ENCODE measurements at places on chromosomes 3 and 15.
A peak's percentile ranks its signal among the peaks of the same experiment; 100 is the strongest.

- DNase-seq, result no peak
These were observed 8.4 kb downstream of the ARL6 start for GRCh38 chr3:97772926-97773325.

- no peak for DNase-seq
These were observed 49.8 kb downstream of the KBTBD12 start for GRCh38 chr3:127964816-127965215.

DNA sequence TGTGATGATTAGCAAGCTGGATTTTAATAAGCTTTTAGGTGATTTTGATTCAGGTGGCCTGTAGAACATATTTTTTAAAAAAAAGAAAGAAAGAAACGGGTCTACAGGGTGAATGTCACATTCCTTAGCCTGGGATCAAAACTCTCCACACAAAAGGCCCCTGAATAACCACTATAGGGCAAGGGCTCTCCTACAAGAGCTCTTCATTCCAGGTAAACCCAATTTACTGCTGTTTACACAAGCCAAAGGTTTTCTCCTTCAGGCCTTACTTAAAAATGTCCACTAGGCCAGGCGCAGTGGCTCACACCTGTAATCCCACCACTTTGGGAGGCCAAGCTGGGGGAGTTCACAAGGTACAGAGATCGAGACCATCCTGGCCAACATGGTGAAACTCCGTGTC lies 8.3 kb downstream of the MSL2 start:
- DNase-seq, result no peak

DNA sequence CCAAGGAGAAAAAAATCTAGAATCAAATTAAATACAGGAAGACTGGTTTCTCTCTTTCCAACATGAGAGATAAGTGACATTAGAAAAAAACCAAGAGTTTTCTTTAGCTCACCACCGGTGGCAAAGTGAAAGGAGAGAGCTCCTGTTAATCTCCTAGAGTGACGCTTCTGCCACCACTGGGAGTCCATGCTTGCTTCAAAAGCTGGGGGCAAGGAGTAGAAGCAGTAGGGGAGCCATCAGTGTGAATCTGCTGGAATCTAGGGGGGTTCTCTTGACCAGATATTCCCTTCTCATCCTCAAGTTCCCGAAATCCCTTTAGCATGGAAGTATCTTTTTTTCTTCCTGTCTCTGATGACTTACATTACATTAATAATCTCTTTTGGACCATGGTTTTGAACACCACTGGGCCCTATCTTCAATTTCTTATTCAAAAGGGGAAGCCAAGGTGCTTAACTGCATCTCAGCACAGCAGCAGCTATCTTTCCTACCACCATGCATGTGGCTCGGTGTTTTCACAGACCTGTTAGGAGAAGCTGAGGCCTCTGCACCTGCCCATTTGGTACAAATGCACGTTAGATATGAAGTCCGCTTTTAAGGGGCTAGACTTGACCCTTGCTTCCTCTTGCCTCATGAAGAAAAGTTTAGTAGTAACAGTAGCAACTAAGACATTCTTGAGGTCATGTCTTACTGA lies 6.6 kb upstream of the ICE2 start:
- no peak for DNase-seq

DNA sequence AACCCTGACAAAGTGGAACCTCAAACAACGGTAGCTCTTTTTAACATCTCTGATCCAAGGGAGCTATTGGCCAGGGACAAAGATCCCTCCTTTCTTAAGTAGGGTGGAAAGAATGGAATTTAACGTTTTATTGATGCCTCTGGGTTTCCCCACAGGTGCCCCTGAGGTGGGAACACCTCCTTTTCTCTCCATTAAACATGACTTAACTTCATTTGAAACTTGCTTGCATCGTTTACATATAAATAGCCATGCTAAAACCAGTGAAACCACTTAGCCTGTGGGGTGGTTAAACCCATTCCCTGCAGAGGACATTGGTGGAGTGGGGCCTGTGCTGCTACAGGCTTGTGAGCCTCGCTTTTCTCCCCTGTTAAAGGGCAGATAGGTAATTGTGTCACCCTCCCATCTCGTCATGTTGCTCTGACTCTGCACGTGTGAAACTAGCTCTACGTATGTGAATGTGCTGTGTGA lies 9.7 kb downstream of the CGNL1 start:
- DNase-seq, result no peak

- no peak for DNase-seq
These were observed 24.1 kb downstream of the POPDC2 start for GRCh38 chr3:119636249-119636648.

DNA sequence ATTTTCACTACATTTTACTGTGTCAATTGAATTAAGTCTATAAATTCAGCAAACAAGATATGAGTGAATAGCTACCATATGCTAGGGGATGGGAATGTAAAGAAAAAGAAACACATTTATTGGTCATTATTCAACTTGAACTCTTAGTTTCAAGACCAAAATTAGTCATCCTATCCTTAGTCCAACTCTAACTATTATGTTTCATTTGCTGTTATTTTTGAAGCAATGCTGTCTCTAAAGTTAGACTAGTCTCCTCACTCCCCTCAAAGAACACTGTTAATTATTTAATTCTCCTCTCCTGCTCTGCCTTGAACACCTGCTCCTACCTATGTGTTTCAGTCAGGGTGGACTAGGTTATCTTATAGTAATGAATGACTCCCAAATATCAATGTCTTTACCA lies 920.9 kb downstream of the TUSC7 start:
- no peak for DNase-seq

- DNase-seq, result no peak
These were observed 189.2 kb downstream of the ECT2 start for GRCh38 chr3:172939651-172940293.

DNA sequence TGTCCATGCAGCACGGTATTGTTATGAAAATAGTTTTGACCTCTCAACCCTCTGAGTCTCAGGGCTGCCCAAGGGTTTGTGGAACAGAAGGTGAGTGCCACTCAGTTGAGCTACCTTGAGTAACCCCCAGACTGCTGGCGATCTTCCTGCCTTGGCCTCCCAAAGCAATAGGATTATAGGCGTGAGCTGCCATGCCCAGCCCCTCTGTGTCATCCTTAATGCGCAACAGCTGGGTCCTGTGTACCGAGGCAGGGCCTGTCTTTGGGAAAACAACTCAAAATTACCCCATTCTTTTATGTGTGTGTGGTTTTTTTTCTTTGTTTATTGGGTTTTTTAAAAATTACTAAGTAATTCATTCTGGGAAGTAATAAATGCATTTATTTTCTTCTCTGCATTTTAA lies 78.3 kb upstream of the TPM1 start:
- DNase-seq, result no peak

GRCh38 chr3:166444756-166445155 lies 607.5 kb upstream of the BCHE start:
- no peak for DNase-seq

DNA sequence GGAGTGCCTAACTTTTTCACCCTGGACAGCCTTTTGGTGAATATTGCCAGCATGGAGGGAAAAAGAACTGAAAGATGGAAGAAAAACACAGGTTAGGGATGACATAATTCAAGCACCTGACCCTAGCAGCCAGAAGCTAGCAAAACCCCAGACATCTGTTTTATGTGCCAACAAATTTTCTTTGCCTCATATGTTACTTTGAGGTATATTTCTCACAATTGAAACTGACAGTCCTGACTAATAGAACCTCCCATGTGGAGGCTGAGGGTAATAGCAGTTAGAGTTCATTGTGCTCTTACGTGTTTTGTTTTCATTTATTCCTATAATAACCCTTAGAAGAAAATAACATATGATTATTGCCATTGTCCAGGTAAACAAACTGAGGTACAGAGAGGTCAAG lies 71.5 kb upstream of the SLC25A26 start:
- DNase-seq, result no peak

GRCh38 chr15:40328751-40329150 lies 5.3 kb downstream of the INAFM2 start:
- DNase-seq, result no peak

DNA sequence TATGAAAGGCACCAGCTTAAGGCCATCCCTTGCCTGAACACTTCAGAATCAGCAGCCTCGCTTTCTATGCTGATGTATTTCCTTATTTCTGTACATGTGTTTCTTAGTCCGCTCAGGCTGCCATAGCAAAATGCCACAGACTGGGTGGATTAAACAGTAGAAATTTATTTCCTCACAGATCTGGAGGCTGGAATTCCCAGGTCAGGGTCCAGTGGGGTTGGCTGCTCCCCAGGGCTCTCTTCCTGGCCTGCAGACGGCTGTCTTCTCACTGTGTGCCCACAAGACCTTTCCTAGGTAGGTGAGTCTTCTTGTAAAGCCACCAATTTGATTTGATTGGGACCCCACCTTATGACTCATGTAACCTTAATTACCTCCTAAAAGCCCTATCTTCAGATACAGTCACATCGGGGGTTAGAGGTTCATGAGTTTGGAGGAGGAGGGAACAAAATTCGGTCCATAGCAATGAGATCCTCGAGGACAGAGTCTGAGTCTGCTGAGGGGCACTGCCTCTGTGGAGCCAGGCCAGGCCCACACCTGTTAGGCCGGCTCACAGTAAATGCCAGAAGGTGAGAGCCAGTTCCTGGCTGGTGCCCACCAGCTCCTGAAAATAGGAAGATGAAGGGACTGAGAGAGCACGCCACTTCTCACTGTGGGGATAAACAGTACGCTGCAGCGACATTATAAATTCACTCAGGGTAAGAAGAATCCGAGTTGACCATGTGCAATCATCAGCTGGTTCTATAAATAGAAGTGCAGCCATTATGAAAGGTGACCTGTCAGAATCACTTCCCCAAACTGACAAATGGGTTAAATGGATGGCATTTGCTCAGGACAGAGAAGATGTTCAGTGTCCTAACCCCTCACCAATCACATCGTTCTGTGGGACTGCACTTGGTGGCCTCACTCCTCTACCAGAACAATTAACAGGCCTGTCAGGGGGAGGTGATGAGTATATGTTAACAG lies 41.1 kb downstream of the CTXND1 start:
- DNase-seq, result no peak

- no peak for DNase-seq
These were observed 414.7 kb upstream of the ARRDC4 start for GRCh38 chr15:97545799-97546198.

- DNase-seq, result no peak
These were observed 11.8 kb upstream of the EID1 start for GRCh38 chr15:48866141-48866563.

GRCh38 chr15:41773332-41773728 lies 954 bp upstream of the MAPKBP1 start:
- no peak for DNase-seq

DNA sequence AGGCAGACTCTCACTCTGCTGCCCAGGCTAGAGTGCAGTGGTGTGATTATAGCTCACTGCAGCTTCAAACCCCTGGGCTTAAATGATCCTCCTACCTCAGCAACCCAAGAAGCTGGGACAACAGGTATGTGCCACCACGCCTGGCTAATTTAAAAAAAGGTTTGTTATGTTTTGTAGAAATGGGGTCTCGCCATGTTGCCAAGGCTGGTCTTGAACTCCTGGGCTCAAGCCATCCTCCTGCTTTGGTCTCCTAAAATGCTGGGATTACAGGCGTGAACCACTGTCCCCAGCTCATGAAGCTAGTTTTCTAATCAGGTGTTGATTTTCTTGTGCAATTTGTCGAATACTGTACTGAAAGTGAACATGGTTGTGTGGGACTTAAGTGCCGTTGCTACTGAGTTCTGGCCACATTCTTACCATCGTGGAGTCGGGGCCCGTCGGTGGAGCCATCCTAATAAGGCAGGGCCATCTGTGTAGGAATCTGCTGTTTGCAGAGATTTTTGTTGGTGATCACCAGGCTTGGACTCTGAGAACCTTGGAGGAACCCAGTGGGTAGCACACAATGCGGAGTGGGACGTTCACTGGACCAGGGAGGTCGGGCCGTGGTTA lies 193.2 kb downstream of the GOLGA6L6 start:
- DNase-seq, result no peak

GRCh38 chr3:99929745-99930139 lies 112.1 kb downstream of the CMSS1 start:
- DNase-seq, result no peak

- DNase-seq, result no peak
These were observed 300.6 kb downstream of the SATB1 start for GRCh38 chr3:18124501-18124900.

- DNase-seq, result no peak
These were observed 32.3 kb upstream of the CFAP20DC start for GRCh38 chr3:59082106-59082505.

DNA sequence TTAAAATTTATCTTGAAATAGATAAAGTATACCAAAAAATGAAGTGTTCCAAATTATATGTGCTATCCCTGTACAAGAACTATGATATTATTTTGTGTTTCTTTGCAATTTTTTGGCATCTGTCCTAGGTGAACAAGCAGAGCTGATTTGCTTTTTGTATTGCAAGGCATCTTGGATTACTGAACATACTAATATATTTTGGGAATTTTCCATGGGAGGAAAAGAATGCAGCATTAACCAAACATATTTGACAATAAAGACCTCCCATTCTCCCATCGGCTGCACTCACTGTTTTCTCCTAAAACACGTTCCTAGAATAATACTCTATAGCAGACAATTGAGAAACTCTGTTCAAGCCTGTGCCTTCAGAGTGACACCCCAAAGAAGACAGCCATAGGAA lies 265.1 kb upstream of the ALCAM start:
- no peak for DNase-seq

DNA sequence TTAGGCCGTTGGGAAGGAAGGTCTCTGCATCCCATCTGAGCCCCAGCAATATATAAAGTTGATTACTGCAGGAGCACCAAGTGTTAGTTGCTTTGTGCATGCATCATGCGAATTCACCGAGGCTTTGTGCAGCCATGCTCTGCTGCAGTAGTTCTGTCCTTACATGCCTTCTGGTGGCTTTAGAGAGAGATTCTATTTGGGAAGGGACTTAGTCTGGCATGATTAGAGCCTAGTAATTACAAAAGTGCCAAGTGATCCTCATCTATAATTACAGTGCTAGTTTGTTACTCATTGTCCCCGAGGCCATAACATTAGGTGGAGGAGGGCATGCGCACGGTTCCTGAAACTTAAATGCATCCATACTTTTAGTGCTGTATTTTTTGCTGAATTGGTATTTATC lies 353.6 kb downstream of the CNTN4 start:
- DNase-seq, result no peak

- no peak for DNase-seq
These were observed 45.6 kb upstream of the FSTL1 start for GRCh38 chr3:120496278-120497002.

DNA sequence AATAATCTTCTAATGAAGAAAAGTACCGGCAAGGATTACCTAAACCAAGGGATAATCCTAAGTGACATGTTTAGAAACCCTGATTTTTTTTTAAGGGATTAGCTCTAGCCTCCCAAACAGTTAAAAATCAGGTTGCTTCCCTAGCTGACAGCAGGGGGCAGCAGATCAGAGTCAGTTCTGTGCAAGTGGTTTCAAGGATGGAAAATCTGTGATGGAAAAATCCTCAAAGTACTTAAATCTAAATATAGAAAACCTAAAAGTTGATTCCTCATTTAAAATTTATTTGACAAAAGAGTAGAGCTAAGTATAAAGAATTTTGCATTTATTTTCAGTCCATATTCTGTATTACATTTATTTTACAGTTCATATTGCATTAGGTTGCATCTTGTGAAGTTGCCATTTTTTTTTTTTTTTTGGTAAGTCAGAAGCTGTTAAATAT lies 107.6 kb downstream of the PEX5L start:
- peak; percentile 75 for DNase-seq

GRCh38 chr3:139691619-139692018 lies 13.8 kb upstream of the NMNAT3 start:
- DNase-seq, result no peak

All from activated effector memory CD4-positive, alpha-beta T cell treated with anti-CD3 and anti-CD28 coated beads, Interleukin-2, amount 50 U/mL, for 16 hours (primary cell).